Fibroblast of mammary gland (primary cell): ENCODE measurements at places on chromosomes 5 and 9.

DNA sequence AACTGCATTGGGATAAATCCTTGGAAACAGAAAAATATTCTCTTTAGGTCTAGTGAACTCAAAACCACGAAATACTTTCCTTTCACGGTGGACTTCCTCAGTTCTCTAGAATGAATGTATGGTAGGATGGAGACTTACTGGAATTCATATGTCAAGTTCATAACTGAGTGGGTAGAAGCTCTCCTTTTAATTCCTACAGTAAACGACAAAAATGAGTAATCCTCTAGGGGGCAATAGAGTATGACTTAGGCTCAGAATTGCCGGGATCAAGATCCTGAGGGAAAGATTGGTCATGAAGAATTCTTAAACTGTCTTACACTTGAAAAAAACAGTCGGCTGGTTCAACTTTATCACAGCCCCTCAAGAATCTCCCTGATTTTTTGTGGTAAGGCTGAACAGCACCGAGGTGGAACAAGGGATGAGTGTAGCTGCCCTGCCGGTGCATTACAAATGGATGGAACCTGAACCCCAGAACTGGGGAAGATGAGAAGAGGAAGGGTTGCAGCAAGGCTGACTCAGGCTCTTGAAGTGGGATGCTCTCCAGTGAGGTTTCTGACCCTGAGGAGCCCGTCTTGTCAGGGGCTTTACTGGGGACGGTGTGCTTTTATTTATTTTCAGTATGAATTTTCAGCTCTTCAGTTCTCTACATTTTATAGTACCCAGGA is 14.0 kb upstream of the LOX start:
- DNase-seq: peak; percentile 76

- peak; percentile 37 for DNase-seq
Measured at GRCh38 chr5:173671121-173671949, 54.9 kb upstream of the BOD1 start.

GRCh38 chr5:7897014-7897600 is 28.2 kb downstream of the MTRR start:
- DNase-seq: peak; percentile 81

DNA sequence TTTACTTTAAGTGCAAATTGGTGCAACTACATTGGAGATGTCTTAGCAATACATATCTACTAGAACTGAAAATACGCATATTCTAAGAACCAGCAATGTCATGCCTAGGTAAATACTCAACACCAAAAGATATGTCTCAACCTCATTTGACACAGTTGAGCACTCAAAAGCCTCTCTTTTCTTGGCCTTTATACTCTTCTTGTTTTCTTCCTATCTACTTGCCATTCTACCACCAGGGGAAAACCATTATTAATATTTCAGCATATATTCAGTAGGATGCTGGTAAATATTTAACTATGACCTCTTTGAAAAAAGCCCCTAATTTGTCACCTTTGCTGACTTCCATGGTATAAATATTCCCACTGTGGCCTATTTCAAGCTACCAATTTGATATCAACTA is 443.8 kb downstream of the LRRC70 start:
- no peak for DNase-seq

DNA sequence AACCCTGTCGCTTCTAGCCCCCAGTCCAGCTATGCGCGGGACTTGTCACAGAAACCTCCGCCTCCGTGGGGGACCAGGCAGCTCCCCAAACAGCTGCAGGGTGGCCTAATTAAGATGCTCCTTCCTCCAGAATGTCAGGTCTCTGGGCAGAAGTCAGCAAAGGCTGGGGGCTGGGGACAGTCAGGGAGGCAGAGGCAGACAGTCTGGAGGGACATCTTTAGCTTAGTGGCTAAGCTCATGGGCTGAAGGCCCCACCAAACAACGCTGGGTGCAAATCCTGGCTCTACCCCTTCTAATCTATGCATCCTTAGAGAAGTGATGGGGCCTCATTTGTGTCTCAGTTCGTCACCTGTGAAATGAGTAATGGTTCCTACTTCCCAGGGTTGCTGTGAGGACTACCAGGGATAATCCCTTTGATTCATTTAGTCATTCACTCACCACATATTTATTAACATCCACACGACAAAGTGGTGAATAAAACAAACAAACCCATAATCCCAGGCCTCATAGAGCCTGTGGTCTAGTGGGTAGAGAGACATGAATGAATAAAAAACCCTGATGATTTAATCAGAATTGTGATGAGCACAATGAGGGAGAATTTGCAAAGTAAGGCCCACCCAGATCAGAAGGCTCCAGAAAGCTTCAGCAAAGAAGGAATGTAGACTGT is 20.2 kb upstream of the MED27 start:
- peak; percentile 15 for DNase-seq
